ENCODE measurements at places on chromosomes 12 and 14.

- no peak for DNase-seq
Observed at GRCh38 chr14:74456684-74457564, 30.9 kb upstream of the SYNDIG1L start.

DNA sequence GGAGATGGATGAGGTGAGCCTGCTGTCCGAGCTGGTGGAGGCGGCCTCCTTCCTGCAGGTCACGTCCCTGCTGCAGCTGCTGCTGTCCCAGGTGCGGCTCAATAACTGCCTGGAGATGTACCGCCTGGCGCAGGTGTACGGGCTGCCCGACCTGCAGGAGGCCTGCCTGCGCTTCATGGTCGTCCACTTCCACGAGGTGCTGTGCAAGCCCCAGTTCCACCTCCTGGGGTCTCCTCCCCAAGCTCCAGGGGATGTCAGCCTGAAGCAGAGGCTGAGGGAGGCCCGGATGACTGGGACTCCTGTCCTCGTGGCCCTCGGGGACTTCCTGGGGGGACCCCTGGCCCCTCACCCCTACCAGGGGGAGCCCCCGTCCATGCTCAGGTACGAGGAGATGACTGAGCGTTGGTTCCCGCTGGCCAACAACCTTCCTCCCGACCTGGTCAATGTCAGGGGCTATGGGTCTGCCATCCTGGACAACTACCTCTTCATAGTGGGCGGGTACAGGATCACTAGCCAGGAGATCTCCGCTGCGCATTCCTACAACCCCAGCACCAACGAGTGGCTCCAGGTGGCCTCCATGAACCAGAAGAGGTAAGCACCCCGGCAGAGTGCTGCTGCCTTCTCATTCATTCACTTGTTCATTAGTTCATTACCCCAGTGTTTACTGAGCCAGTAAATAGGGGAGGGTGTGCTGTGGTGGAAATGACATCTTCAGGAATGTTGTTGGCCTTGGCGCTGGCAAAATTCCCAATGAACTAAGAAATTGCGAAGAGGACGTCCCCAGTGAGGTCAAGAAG is 774 bp upstream of the MANSC4 start:
- no peak for DNase-seq

DNA sequence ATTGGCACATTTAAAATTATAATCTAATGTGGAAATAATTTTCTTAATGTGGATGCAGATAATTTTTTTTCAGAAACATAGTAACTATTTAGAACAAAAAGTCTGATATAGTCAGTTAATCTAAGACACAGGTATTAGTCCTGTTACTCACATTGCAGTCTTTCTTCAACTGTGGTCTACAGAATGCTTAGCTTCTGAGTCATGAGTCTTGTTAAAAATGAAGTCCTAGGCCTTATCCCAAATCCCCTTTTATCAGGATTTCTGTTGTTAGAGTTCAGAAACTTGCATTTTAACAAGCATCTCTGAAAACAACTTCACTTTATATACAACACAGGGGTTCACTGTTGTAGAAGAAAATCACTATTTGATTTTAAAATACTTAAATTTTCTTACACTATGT is 112.2 kb downstream of the SLC16A7 start:
- DNase-seq: no peak

- DNase-seq: peak; percentile 7
Observed at GRCh38 chr12:26233631-26234030, 38.3 kb downstream of the SSPN start.

- no peak for DNase-seq
Observed at GRCh38 chr14:103559766-103560165, 2.7 kb downstream of the BAG5 start.

DNA sequence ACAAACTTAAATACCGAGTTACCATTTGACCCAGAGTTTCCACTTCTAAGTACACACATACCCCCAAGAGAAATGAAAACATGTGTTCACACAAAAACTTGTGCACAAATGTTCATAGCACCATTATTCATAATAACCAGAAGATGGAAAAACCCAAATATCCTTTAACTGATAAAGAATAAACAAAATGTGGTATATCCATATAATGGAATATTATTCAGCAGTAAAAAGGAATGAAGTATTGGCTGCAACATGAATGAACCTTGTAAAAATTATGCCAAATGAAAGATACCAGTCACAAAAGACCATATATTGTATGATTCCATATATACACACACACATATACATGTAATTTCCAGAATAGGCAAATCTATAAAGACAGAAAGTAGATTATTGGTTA is 116.4 kb downstream of the TAOK3 start:
- no peak for DNase-seq

DNA sequence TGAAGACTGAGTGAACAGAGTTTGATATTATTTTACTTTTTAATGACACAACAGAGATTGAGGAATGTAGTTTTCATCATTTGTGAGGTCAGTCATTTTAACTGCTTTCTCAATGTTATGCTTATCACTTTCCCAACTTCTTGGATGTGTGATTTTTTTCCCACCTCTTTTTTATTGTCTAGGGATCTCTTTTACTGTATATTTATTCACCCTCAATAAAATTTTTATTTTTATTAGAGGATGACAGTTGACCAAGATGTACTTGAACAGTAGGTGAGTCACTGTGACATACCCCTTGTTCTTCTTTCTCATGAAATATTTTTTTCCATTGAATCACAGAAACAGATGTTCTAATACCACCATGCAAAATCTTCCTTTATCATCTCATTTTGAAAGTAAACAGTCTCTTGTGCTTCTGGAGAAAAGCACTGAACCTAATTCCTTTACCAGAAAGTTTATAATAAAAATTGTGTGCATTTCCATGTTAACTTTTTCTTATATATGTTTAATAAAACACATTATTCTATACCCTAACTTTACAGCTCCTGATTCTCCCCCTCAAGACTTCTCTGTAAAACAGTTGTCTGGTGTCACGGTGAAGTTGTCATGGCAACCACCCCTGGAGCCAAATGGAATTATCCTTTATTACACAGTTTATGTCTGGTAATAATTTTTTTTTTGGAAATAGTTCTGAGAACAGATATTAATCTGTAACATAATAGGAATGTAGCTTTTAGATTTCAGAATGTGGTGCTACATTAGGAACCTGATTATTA is 65.9 kb downstream of the PTPRQ start:
- DNase-seq: peak; percentile 23

DNA sequence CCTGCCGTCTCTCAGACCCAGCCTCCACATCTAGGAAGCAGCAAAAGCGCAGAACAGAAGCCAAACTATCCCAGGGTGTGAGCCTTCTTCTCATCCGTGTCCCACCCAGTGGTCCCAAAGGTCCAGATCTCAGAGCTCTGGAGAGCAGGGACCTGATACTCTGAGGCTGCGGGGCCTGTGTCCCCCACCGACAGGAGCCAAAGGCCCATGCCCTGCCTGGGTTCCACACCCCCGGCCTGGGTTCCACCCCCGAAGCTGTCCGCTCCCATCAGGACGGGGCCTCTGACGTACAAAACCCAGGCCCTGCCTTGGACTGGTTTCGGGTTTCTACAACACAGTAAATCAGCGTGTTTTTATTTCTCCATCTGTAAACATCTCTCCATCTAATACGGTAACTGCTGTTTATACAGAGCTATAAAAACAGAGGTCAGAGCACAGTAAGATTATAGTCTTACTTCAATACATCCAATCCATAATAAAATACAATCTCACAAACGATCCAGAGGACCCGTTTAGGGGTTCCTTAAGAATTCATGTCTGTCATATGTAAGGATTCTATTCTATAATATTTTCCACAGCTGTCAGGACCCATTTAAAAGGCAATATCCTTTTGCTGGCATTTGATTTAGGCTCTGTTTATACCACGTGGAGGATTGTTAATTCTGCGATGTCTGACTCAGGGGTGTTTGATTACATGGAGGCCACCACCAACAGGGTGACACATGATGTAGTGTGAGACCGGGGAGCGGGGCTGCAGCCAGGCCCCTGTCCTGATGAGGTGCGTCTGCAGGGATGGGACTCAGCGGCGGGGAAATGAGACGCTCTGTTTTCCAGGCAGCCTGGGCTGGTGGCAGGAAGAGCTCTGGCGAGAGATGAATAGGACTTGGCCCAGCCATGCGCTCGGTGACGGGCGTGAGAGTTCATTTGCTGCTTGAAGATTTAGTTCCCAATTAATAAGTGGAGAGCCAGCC is 110.3 kb downstream of the DICER1 start:
- no peak for DNase-seq

DNA sequence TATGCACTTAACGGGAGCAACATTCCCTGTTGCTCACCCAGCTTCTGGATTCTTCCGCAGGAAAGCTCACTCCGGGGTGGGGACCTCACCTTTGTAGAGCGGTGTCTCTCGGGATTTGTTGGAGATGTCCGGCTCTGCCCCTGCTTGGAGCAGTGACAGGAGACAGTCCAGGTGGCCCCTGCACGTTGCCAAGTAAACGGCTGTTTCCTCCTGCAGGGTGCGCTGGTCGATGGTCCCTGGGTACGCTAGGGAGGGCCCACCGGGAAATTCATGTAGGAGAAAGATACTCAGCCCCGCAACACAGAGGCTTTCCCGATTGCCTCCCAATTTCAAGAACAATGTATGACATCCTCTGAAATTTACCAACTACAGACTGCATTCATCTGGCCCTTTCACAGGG is 23.1 kb downstream of the ASB2 start:
- no peak for DNase-seq

GRCh38 chr14:37566811-37567371 is 28.2 kb downstream of the FOXA1 start:
- no peak for DNase-seq

DNA sequence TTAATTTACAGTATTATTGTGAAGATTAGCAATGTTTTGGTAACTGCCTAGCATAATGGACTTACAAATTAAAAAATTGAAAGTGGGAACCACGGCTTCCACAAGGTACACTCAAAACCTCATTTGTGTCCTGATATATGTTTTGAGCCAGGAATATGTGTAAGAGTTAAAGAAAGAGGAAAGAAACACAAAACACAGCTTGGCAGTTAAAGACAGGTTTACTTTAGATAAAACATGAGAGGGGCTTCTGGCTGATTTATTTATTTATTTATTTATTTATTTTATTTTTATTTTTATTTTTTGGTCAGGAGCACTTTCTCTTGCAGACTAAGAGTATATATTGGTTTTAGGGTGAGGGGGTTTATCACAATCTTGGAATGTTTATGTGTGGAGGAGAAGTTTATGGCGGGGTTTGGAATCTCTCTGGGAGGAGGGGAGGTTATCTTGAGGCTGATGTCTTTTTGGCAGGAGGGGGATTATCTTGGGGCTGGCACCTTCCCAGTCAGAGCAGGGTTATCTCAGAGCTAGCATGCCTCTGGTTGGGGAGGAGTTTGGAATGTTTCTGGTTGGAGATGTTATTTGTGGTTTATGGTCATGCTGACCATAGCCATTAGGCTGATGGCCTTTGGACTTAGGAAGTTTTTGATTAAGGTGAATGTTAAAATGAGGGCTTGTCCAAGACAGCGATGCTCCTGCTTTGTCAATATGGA is 436.7 kb downstream of the DAD1 start:
- no peak for DNase-seq

DNA sequence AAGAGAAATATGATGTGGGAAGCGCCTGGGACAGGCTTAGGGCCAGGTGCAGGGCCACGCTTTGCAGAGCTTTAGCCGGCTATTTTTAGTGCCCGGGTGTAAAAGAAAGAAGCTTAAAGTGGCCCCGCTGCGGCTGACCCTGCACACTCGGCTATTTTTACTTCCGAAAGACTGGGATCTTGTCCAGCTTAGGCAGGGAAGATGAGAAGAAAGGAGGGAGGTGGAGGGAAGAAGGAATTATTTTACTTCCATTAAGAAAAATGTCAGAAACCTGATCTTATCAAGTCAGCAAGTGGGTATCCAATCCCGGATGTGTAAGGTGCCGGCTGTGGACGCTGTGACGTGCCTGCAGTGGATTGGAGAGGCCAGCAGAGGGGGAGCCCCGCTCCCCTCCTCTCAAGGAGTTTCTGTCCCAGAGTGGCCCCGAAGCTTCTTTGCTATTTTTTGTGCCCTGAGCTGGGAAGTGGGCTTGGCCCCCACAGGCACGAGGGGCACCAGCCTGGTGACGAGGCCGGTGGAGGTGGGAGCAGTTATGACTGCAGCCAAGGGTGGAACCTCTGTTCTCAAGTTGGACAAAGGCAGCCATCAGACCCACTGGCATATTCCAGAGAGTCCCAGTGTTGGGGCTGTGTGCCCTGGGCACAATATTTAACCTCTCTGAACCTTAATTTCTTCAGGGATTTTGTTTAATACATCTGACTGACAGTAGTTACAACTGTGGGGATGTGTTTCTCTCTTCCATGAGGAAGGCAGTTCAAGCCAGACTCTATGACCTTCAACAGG is 97.7 kb downstream of the ESRRB start:
- DNase-seq: no peak

GRCh38 chr14:77926942-77927341 is 127.0 kb downstream of the ADCK1 start:
- no peak for DNase-seq

- no peak for DNase-seq
Observed at GRCh38 chr12:124766727-124767065, 97.0 kb downstream of the SCARB1 start.

GRCh38 chr12:48183876-48184548 is 568 bp downstream of the CCDC184 start:
- no peak for DNase-seq

DNA sequence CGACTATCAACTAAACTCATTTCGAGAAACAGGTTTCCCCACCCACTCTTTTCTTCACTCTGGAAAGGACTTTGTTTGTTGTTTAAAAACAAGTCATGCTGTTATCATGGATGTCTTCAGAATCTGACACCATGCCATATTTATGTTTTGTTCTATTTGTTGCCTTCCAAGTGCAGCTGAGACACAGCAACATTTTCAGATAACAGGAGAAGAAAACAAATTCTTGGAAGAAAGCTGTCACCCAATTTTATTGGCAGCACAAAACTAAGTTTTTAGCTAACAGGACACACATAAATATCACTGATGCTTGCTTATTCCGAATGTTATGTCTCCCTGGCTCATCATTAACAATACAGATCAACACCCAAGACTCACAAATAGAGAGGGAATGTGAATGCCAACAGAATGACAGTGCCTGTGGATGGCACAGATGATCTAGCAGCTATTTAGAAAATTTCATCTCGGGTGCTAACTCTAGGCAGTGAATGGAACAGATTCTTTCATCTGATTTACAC is 147.9 kb downstream of the RPS29 start:
- no peak for DNase-seq

- DNase-seq: no peak
Observed at GRCh38 chr12:17060260-17060659, 454.3 kb upstream of the LMO3 start.

DNA sequence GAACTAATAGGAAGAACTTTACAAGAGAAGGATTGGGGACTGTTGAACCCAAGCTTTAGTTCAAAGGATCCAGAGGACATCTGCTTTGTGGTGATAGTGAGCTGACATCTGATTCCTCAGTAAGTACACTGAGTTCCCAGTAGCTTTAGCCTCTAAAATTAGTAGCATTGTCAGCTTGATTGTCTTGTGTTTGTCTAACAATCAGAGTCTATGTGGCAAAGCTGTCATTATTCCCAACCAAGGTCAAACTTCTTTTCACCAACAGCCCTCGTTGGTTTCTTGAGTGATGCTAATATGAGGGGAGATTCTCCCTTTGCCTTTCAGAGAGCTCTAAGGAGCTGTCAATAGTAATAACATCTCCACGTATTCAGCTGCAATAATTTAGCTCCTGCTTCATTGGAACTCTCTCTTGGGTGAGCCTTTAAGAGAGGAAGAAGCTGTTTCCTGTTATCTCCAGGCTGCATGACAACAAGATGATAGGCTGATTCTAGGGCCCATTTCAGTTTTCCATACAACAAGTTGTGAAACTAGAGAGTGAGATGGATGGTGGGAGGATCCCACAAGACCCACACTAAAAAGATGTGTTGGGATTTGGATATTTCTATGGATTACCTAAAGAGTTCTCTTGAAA is 46.7 kb downstream of the TGFB3 start:
- DNase-seq: no peak

- DNase-seq: no peak
Observed at GRCh38 chr12:62726471-62726980, 208.4 kb downstream of the PPM1H start.

All from AG04449 (cell line).